ENCODE measurements at places on chromosomes 3 and 15.

GRCh38 chr15:39582286-39582976 lies 1.6 kb downstream of the THBS1 start:
- no peak for DNase-seq

DNA sequence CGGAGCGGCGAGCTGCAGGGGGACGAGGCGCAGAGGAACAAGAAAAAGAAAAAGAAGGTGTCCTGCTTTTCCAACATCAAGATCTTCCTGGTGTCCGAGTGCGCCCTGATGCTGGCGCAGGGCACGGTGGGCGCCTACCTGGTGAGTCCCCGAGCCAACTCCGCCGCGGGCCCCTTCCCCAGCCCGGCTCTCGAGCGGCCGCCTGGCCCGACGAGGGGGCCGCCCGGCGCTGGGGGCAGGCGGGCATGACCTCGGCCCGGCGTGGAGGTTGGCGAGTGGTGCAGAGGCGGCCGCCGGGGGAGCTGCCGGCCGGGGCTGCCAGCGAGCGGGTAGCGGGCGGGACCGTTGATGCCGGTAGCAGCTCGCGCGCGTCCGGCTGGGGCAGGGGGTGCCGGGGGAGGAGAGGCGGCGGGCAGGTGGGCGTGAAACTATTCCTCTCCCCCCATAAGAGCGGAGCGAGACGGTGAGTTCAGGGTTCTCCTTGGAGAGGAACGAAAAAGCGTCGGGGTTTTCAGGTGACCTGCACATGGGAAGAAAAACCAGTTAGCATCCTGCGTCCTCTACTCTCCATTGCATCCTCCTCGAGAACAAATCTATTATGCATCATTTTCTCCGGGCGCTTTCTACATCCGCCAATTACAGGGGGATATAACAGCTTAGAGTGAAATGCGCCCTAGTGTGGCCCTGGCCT lies 585 bp downstream of the SLCO3A1 start:
- peak; percentile 67 for DNase-seq

- DNase-seq = no peak
Observed at GRCh38 chr3:155323063-155323666, 29.7 kb upstream of the STRIT1 start.

- DNase-seq = no peak
Observed at GRCh38 chr15:61205346-61205921, 23.7 kb downstream of the RORA start.

GRCh38 chr3:64654013-64654412 lies 33.8 kb downstream of the ADAMTS9 start:
- DNase-seq = no peak

DNA sequence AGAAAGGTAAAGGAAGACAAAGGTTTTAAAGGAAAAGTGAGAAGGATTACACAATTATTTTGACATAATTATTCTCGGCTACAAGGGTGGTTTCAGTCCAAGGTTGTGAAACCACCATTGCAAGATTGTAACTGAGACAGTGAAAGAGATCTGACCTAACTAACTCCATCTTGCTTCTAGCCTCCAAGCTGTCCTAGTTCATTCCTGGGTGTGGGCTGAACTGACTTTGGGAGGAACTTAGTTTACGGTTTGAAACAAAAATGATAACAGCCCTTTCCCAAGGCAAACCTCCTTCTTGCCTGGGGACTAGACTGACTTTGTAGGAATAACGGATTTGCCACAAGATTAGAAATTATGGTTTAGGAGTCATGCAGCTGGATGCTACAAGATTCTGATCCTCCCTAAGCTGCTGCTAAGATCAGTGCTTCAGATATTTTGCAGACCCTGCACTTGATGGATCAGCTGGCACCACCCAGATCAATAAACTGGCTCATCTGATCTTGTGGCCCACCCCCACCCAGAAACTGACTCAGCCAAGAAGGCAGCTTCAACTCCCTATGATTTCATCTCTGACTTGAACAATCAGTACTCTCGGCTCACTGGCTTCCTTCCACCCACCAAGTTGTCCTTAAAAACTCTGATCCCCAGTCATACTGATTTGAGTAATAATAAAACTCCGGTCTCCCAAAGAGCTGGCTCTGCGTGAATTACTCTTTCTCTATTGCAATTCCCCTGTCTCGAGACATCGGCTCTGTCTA lies 57.7 kb upstream of the AADACL2 start:
- DNase-seq = no peak

DNA sequence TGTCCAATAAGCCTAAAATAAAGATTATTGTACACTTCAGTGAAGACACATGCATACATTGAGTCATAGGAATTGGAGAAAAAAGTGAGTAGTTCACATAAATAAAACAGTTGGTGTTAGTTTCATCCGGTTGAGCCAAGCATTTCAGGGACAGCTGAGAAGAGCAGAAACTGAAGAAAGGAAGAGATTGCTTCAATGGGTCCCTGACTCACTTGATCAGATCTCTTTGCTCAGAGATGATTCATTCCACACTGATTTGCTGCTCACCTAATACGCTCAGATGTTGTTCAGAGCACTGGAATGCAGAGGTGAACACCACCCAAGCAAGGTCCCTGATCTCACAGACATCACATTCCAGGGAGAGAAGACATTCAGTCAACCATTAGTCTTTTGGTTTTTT lies 93.7 kb downstream of the RAD18 start:
- DNase-seq = no peak

DNA sequence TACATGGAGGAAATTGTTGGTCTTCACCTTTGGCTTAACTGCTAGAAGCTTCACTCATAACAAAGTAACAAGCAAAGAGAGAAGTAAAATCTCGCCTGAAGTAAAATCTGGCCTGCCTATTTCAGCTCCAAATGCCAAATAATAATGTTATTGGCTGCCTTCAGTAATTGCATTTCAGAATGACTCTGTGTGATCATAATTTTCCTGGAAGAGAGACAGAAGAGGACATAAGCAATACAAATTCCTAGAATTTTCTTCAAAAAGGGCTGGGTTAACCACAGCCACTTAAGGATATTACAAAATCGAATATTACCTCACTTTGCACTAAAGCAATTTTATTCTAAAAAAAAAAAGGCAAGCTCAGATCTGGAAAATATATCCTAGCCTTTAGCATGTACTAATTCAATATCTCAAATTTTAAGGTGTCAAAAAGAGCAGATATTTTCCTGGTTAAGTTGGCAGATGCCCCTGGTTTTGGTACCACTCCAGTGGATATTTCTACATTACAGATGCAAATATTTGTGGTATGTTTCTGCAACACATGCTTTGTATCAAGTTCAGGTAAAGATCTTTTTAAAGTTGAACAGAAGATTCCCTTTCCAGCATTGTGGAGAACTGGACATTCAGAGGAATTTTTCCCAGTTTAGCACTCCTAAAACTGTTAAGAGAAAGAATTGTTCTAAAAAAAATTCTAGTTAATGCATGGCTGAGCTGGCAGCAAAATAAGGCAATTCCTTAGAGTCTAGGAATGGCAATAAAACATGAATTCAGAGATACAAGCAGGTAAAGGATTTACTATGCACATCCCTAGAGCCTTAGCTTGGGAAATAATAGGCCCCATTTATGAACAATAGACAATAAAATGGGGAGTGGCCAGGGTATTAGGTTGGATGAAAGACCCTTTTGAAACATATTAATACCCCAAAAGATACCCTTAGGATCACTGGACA lies 116.7 kb downstream of the STAC start:
- no peak for DNase-seq

DNA sequence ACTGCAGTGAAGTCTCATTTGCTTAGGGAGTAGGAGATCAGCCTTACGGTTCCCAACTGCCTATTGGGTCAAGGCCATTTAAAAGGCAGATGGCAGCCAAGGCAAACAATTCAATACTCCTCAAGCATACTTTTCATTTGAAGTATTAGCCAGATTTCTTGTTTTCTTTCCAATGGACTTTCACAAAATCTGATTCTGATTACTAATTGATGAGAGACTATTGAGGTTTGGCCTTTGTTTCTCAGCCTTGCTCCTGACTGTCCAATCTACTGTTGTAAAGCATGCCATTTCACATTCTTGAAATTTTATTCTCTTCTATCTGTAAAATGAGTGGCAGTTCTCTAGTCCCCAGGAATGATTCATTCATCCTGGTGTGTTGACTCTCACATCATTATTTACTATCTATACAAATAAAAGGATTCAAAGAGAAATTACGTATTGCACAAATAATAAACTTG lies 166.2 kb upstream of the TGFBR2 start:
- no peak for DNase-seq

All from activated T-cell treated with anti-CD3 and anti-CD28 coated beads, Interleukin-2, amount 50 U/mL, for 48 hours (primary cell).